ENCODE measurements at places on chromosomes 5 and 9.

- no peak for DNase-seq
These were observed 18.9 kb upstream of the EGFL7 start for GRCh38 chr9:136643596-136644342.

GRCh38 chr5:30676223-30676840 lies 517.2 kb upstream of the CDH6 start:
- no peak for DNase-seq

DNA sequence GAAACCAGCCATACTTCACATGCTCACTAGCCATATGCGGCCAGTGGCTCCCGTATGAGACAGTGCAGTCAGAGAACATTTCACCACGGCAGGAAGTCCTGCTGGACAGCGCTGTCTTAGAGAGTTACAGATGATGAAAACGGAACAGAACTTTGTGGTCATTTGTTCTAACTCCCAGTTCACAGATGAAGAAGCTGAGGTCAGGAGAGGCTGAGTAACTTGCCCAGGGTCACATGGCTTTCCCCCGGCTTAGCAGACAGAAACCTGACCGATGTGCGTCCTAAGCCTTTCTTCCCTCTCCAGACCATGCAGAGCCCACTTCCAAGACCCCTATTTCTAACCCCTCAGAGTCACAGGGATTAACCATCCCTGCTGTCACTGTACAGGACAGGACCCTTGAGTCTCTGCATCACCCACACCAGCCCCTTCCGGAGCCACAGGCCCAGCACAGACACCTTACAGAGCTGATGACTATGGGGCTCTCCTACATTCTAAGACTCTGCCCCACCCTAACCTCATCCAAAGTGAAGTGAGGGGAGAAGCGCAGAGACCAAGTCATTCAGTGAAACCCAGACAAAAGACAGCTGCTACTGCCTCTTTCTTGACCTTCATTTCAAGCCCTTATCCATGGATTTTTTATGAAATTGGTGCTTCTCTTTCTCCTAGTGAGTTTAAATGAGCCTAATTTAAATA lies 86.9 kb downstream of the PTPN3 start:
- DNase-seq, result no peak

GRCh38 chr9:15612962-15613361 lies 60.1 kb downstream of the CCDC171 start:
- no peak for DNase-seq

- no peak for DNase-seq
These were observed 30.5 kb upstream of the DAB2IP start for GRCh38 chr9:121620777-121621449.
